Renal pelvis (tissue), 12 donors: ENCODE measurements at places on chromosomes 4 and X.

GRCh38 chr4:145182222-145182621 is 1.8 kb upstream of the OTUD4 start:
- DNase-seq = no peak

GRCh38 chr4:1327526-1328266 is 19.3 kb upstream of the UVSSA start:
- no peak for DNase-seq

DNA sequence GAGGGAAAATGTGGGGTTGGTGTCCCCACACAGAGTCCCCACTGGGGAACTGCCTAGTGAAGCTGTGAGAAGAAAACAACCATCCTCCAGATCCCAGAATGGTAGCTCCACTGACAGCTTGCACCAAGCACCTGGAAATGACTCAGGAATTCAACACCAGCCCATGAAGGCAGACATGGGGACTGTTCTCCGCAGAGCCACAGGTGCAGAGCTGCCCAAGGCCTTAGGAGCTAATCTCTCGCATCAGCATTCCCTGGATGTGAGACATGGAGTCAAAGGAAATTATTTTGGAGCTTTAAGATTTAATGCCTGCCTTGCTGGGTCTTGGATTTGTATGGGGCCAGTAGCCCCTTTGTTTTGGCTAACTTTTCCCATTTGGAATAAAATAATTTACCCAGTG is 367.9 kb downstream of the FAM133A start:
- no peak for DNase-seq

DNA sequence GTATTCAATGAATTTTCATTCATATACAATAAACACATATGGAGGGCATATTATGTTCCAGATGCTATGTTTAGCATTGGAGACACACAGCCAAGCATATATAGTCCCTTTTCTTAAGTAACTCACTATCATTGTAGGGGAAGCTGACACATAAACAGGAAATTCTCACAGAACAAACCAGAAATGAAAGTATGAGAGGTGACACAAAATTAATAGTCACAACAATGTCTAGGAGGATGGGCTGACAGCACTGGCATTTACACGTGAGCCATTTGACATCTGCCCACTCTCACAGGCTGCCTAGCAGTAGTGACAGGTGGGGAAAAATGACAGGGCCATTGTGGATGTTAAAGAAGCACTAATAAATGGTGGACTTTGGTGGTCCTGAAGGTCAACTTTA is 2.6 kb upstream of the CNOT6L start:
- no peak for DNase-seq

GRCh38 chr4:169418846-169419245 is 148.1 kb upstream of the SH3RF1 start:
- DNase-seq = no peak

DNA sequence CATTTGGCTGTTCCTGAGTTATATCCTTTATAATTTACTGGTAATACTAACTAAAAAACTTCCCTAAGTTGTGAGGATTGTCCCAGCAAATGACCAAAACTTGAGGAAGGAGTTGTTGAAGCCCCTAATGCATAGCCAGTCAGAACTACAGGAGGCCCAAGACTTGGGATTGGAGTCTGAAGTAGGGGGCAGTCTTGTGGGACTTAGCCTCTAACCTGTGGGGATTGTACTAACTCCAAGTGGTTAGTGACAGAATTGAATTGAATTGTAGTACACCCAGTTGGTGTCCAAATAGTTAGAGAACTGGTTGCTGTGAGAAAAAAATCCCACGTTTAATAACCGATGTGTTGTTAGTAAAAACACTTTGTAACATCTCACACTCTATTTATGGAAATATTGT is 1506.3 kb downstream of the ADGRL3 start:
- DNase-seq = no peak
